ENCODE measurements at places on chromosomes 7 and 10.

GRCh38 chr7:17679458-17679857 is 260.8 kb downstream of the SNX13 start:
- DNase-seq, result no peak

- DNase-seq, result no peak
These were observed 14.6 kb downstream of the EPC1 start for GRCh38 chr10:32332299-32332750.

DNA sequence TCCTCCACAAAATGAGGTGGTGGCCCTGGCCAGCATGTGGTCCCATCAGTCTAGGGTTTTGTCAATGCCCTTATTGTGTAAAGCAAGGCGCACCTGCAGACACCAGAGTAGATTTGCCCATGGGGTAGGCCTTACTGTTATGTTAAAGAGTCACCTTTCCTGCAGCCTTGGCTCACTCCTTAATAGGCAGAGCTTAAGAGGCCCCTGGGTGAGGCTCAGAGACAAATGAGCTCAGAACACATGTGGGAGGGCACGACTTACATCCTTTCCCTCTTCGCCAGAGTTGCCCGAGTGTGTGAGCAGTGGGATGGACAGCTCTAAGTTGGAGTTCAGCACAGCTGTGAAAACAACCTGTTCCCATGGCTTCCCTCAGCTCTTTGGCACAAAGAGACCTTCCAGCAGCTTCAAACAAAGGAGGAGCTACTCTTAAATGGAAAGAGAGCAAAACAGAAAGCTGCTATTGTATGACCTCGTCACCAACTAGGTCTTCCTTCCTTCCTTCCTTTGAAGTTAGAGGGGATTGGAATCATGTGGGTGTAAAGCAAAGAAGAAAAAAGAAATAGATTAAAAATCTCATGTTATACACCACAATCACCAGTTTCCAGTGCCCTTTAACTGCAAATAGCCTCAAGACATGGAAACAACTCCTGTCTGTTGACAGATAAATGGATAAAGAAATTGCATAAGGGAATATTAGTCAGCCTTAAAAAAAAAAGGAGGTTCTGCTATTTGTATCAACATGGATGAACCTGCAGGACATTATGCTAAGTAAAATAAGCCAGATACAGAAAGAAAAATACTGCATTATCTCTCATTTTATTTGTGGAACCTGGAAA is 11.9 kb upstream of the XPNPEP1 start:
- DNase-seq, result no peak

- no peak for DNase-seq
These were observed 633.2 kb upstream of the NRP1 start for GRCh38 chr10:33967606-33968120.

GRCh38 chr10:10394933-10395658 is 622.6 kb upstream of the CELF2 start:
- DNase-seq, result no peak

DNA sequence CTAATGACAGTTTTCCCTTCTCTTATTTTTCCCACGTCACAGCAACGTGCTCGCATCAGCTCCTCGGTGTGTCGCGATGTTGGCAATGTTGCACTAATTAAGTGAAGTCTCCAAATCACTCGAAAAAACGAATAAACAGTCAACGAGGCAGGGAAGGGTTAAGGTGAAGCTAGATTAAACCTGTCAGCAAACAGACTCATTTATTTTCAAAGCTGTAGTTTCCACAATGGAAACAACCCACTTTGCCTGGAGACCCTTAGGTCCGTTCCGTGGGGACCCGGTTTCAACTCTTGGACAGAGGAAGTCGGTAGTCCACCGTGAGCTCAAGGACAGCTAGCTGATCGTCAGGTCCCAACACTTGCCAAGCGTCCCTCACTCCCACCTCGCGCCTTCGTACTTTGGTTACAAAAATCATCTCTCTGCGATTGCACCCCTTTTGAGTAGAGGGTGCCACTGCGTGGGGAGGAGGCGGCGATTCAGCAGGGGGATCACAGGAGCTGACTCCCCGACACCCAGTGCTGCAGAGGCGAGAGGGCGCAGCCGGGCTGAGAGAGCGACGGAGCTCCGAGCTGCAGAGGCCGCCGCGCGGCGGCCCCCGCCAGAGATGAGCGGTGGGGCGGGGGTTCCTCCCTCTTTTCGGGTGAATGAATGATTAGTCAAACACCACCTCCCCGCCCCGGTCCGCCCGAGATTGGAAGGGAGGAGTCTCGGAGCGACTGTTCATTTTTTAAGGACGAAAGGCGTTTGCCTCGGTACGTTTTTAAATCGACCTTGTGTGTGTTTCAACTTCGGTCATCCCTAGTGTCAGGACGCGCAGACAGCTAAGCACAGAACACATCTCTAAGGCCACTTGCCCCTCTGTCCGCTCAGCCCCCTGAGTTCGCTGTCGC is 1.3 kb upstream of the BMPER start:
- DNase-seq, result no peak

GRCh38 chr10:35126062-35126529 is 550 bp upstream of the CREM start:
- DNase-seq, result no peak

- DNase-seq, result no peak
These were observed 56.7 kb upstream of the EBF3 start for GRCh38 chr10:130020651-130021382.

GRCh38 chr10:101658975-101659374 is 36.0 kb downstream of the FBXW4 start:
- DNase-seq, result no peak

DNA sequence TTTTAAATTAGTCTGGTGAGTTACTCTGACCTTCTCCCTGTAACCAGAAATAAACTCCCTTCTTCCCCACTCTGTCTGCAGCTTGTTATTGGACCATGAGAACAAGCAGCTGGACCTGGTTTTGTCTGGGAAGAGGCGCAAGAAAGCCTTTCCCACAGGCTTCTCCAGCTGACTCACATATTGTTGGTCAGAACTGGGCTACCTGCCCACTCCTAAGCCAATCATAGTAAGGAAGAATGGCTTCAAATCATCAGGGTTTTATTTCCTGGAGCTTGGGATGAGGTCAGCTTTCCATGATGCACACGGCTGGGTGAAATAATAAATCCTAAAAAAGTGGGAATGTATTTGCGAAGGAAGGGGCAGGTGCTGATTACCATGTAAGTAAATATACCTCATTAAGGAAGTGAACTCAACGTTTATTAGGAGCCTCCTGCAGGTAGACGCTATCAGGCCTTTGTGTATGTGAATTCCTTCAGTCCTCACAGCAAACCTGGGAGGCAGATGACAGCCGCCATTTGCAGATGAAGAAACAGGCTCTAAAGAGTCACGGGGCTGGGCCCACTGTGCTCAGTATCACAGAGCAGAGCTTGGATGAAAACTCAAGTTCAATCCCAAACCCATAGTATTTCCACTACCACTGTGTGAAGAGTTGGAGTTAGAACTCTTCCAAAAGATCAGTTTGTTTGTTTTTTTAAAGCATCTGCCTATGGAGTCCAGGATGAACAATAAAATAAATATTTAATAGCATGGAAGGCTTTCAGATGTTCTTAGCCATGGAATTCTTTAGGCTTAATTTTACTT is 32.8 kb downstream of the IL15RA start:
- DNase-seq, result peak; percentile 99

- no peak for DNase-seq
These were observed 138.8 kb downstream of the OAT start for GRCh38 chr10:124279882-124280281.

DNA sequence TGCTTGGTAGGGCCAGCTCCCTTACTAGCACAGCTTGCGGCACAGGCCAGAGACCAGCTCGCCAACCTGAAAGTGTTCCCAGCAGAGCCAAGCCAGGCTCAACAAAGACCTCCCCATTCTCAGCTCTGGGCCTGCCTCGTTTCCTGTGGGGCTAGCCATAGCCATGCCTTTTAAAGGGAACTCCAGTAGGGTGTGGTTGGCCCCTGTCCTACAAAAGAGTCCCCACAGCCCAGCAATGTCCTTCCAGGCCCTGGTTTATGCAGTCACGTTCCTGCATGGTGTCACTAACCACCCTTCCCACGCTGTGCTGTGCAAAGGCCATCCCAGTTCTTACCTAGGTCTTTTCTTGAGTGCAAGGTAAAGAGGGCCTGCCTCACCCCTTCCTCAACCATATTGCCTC is 87.8 kb upstream of the LRRC4 start:
- DNase-seq, result no peak

GRCh38 chr7:135427166-135427565 is 82.7 kb downstream of the CNOT4 start:
- DNase-seq, result no peak

GRCh38 chr7:64313740-64314491 is at the start of gene ZNF736:
TSS of gene ZNF736 (plus strand) at chr7:64313961. CDS start at chr7:64314151, 190 bp downstream.
- peak; percentile 81 for DNase-seq

DNA sequence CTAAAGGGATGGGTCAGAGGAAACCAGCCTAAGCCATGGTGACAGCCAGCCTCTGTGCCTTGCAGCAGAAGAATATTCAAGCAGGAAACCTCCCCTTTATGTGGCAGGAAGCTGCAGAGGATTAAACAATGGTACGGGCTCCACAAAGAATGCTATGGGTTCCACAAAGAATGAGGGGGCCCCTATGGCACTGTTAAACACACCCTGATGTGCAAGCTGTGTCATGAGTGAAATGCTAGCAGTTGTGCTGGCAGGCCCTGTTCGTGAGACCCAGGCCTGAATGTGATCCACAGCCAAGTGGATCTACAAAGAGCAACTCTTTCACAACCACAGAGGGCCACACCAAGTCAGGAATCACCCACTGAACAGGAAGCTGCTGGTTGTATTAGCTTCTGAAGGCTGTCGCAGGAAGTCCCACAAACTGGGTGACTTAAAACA is 68.9 kb downstream of the MYOF start:
- no peak for DNase-seq

DNA sequence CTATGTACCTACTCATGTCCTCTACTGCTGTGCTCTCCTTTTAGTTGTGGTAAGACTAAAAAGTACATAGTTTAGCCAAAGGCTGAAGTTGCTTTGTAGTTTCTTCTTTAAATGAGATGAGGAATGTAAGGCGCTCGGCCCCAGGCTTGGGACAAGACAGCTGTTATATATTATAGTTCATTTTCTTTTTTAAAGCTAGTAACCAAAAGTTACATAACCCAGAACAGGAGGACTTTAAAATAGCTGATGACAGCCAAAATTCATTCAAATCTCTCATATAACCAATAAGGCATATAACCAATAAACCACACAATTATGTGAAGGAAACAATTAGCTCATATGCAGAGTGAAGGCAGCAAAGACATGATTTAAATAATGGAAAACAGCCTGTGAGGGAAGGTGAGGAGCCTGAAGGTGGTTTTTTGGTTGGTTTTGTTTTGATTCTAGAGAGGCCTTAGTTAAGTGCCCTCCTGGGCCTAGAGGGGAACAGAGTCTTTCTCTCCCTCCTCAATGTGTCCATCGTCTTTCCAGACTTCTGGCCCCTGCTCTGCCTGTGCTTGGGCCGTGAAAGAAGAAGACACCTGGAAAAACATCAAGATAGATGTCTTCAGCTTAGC is 35.8 kb downstream of the SLC26A4 start:
- no peak for DNase-seq

DNA sequence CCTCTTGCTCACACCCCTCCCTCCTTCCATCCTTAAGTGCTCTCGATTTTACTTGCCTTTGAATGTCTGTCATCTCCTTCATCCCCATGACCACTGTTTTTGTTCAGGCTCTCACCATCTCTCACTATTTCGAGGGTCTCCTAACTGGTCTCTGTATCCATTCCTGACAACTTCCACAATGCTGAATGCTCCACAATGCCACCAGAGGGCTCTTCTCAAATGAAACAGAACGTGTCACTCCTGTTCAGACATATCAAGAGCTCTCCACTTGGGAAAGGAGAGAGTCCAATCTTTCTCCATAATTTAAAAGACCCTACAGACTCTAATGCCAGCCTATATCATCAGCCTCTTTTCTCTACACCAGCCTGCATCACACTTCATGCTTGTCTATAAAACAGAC is 9.0 kb upstream of the SLC13A1 start:
- DNase-seq, result no peak

DNA sequence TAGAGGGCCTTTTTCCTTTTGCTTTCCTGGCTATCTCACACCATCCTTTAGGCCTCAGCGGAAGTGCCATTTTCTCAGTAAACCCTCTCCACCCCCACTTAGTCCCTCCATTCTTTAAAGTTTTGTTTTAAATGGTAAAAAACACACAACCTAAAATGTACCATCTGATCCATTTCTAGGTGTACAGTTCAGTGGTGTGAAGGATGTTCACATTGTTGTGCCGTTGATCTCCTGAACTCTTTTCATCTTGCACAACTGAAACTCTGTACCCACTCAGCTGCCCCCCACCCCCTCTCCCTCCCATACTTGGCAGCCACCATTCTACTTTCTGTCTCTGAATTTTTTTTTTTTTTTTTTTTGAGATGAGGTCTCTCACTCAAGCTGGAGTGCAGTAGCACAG is 52.2 kb downstream of the SNX10 start:
- DNase-seq, result no peak

DNA sequence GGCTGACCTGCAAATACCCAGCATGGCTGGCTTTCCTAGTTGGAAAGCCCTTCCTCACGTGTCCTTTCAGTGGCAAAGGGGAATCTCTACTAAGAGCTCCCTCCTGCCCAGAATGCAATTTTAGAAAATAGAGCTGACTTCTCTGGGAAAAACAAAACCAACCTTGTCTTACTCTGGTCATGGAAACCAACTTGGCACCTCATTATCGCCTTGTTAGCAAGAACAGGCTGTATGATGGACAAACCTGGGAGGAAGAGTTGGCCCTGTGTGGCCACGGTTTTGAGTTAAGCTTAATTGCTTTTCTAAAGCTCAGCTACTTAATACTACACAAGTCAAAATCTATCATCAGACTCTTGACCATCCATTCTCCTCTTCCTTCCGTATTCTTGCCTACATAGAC is 94.1 kb upstream of the PDCD4 start:
- DNase-seq, result no peak

GRCh38 chr7:4861673-4862072 is at the start of gene PAPOLB:
TSS of gene PAPOLB (minus strand) at chr7:4862030. CDS start at chr7:4861810, 220 bp downstream.
- no peak for DNase-seq

- no peak for DNase-seq
These were observed 11.3 kb downstream of the KCNIP2 start for GRCh38 chr10:101832325-101832771.

GRCh38 chr10:93248583-93249227 is 175.0 kb downstream of the CYP26A1 start:
- no peak for DNase-seq

GRCh38 chr7:14818871-14819270 is 83.7 kb downstream of the DGKB start:
- DNase-seq, result no peak

DNA sequence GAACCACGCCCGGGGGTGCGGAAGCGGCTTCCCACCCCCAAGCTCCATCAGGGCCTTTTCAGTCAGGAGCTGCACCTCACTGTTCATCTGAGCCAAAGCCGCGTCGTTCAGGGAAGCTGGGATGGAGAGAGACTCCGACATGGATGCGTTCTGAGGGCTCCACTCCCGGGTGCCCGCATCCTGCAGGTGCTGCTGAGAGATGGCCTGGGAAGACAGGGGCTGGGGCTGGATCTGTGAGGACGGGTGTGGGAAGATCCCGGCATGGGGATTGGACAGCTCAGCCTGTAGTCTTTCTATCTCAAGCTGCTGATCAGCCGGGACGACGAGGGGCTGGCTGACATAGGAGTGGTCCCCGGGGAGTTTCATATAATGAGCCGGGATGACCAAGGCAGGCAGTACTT is 45.0 kb upstream of the NMT2 start:
- no peak for DNase-seq

GRCh38 chr7:101410743-101411507 is 48.2 kb downstream of the COL26A1 start:
- no peak for DNase-seq
